ENCODE measurements at places on chromosomes 7 and 10. TPM values are rescaled to one million over a fixed set of nuclear protein-coding genes. Genes with fewer than 3 reads are reported as not detected.

TRIL gene
- total RNA-seq, result 7.5 TPM

BMI1 gene
- 123 TPM for total RNA-seq

LIPF gene
- total RNA-seq, result 0.36 TPM

HPS1 gene
- 45.4 TPM for total RNA-seq

SPDYE11 gene
- total RNA-seq, result not detected
